ENCODE measurements at places on chromosomes 1 and 21.

GRCh38 chr1:36463463-36463802, 751 bp downstream of the MRPS15 start:
- DNase-seq, result no peak

GRCh38 chr1:244296003-244296402, 155.7 kb downstream of the ADSS2 start:
- DNase-seq, result no peak

GRCh38 chr21:38869946-38870345, 64.2 kb downstream of the ETS2 start:
- DNase-seq, result no peak

GRCh38 chr1:234864116-234864515, 254.1 kb upstream of the IRF2BP2 start:
- no peak for DNase-seq

DNA sequence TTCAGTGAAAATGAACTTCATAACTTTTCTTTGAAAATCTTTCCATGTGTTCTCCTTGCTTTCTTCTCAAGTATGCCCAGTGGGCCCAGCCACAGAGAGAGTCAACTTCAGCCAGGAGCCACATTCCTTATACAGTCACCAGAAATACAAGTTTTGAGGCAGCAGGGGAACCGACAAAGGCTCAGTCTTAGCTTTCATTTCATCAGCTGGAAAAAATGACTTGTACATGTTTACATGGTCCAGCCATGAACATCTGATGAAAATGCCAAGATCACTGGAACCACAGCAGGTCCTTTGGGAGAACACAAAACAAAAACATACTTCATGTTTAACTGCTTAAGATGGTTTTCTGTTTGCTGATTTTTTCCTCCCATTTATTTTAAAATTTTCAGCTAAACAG, 72.5 kb downstream of the SYDE2 start:
- DNase-seq, result no peak

- DNase-seq, result no peak
Measured at GRCh38 chr1:77966291-77966690, 12.6 kb downstream of the FUBP1 start.

DNA sequence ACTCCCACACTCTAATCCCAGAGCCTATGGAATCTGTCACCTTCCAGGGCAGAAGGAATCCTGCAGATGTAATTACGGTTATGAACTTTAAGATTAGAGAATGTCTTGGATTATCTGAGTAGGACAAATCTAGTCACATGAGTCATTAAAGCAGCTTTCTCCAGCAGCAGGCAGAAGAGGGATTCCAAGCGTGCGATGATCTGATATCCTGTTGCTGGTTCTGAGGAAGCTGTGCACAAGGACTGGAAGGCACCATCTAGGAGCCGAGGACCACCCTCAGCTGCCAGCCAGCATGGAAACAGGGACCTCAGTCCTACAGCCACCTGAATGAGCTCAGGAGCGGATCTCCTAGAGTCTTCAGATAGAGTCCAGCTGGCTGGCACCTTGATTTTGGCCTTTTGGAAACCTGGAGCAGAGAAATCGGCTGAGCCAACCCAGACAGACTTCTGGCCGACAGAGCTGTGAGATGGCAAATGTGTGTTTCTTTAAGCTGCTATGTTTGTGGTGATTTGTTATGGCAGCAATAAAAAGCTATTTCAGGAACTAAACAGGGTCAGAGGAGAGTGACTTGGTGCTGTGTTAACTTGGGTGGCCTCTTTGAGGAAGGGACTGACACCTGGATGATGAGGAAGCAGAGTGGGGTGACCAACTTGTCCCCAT, 34.5 kb downstream of the LRRN2 start:
- no peak for DNase-seq

DNA sequence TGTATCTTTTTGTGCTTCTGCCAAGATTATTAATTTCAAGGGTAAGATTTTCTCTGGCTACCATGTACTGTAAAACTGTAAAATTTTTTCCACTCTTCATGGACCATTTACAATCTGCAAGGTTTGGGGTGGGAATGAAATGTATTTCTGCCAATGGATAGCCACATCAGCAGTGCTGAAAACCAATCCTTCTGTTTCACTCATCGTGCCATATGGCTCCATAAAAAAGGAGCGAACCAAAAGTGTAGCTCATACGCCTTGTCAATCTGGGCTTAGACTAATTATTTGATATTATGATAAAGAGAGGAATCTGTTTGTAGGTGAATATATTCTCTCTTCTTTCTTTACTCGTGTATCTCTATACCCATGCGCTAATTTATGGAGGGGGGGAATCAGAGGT, 3.0 kb upstream of the SLC44A5 start:
- DNase-seq, result no peak

All from COLO829 (cell line).